COR-L47 (cell line): ENCODE measurements at places on chromosomes 13 and 19.

- peak; percentile 92 for DNase-seq
Measured at GRCh38 chr13:111460548-111461444, 140.4 kb downstream of the TEX29 start.

GRCh38 chr13:114039471-114040141 is 65.7 kb upstream of the C13orf46 start:
- DNase-seq = no peak

DNA sequence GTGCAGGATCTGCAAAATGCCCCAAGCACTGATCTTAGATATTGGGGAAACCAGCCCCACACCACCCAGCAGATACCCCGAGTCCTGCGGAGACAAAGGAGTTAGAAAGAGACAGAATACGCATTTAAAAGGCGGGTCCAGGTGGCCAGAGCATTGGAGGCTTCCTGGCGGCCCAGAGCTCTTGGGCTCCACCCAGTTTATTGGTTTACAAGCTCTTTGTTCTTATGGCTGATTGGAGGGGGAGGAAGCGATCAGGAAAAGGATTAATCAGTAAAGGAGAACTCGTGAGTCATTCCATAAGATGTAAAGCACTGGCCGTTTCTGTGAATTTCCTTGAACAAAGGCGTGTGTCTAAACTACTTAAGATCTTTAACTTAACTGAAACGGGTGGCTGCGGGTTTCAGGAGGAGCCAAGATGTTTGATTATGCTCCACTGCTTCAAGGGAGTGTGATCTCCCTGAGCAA is 926 bp downstream of the ZNF587 start:
- DNase-seq = peak; percentile 21

DNA sequence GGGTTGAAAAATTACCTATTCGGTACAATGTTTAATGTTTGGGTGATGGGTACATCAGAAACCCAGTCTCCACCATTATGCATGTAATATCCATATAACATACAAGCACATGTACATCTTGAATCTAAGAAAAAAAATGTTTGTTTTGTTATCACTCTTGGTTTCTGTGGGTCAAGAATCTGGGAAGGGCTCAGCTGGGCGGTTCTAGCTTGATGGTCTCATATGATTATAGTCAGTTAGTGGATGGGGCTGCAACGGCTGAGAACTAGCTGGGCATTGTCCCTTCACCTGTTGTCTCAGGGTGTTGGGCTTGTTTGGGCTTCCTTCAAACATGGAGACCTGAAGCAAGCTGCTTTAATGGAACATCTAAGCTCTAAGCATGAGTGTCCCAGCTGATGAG is 4.7 kb downstream of the ADGRE3 start:
- no peak for DNase-seq

DNA sequence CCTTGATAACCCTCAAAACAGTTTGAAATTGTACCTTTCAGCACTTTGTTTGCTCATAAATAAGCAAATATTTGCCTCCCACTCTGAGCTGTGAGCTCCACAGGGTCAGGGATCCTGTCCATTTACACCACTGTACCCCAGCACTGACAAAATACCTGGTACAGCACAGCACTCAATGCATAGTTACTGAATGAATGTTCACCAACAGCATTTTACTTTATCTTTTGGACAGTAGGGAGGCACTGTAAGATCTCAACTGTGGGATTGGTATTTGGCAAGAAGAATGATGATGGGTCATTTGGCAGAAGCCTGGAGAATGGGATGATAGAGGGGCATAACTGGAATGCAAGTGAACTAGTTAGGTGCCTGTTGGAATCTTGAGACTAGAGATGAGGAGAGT is 127.2 kb upstream of the ARGLU1 start:
- no peak for DNase-seq

DNA sequence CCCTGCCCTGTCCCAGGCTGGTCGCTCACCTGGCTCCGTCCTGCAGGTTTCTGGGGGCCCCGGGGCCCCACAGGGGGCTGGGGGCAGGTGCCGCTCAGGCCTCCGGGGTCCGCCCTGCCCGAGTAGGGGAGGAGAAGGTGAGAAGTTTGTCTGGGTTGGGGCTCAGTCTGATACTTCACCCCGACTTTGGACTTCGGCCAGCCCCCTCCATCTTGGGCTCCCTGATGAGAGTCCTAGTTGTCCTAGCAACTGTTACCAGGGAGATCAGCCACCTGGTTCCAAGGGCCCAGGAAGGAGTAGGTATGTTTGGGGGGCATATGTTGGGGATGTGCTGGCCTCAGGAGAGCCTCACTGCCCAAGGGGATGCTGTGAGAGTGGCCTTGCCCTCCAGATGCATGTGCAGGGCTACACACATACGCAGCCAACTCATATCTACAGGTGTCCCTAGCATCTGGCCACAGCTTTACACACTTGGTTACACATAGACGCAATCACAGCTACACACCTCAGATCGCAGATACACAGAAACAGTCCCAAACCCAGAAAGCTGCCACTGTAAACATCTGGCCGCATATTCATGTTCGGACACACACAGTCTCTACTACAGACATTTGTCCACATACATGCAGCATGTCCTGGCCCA is 3.4 kb downstream of the NUMBL start:
- DNase-seq = no peak

GRCh38 chr19:18862976-18863842 is 31.4 kb downstream of the UPF1 start:
- DNase-seq = no peak

DNA sequence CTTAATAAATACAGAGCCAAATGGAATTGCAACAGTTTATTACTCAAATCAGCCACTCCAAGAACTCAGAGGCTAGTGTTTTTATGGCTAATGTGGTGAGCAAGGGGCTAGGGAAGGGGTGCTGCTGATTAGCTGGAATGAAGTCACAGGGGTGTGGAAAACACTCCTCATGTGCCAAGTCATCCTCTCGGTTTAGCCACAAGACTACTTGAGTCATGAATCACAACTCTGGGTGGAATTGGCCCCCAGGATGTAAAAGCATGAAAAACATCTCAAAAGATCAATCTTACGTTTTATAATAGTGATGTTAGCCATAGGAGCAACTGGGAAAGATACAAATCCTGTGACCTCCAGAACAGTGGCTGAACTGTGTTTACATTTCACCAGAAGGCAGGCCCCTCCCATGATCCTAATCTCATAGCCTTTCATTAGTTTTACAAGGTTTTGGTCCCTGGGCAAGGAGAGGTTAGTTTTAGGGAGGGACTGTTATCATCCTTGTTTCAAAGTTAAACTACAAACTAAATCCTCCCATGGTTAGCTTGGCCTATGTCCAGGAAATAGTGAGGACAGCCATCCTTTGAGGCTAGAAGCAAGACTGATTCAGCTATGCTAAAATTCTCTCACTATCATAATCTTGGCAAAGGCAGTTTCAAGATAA is 2020.1 kb upstream of the PCDH20 start:
- no peak for DNase-seq

GRCh38 chr19:48714759-48715675 is 4.5 kb downstream of the MAMSTR start:
- no peak for DNase-seq

DNA sequence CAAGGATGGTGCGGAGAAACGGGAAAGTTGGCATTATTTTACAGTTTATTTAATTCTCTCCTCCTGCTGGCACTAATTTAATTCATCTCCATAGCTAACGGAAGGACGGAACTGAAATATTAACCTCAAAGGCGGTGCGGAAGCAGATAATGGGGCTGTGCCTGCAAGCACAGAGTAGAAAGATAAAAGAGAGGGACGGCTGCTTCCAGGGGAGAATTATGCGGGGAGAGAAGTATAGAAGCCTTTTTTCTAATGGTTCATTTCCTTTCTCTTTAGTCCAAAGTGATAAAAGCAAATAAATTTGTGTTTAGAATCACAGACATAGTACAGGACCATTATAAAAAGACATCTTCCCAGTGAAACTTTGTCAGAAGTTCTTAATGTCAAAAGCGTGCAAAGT is 34.5 kb upstream of the UQCRFS1 start:
- DNase-seq = no peak
